ENCODE measurements at places on chromosomes 7 and 10. TPM values are rescaled to one million over a fixed set of nuclear protein-coding genes. Genes with fewer than 3 reads are reported as not detected.

- DNase-seq, result peak; percentile 56
Observed at GRCh38 chr7:143410521-143411004, 1.9 kb upstream of the EPHA1 start.

DNA sequence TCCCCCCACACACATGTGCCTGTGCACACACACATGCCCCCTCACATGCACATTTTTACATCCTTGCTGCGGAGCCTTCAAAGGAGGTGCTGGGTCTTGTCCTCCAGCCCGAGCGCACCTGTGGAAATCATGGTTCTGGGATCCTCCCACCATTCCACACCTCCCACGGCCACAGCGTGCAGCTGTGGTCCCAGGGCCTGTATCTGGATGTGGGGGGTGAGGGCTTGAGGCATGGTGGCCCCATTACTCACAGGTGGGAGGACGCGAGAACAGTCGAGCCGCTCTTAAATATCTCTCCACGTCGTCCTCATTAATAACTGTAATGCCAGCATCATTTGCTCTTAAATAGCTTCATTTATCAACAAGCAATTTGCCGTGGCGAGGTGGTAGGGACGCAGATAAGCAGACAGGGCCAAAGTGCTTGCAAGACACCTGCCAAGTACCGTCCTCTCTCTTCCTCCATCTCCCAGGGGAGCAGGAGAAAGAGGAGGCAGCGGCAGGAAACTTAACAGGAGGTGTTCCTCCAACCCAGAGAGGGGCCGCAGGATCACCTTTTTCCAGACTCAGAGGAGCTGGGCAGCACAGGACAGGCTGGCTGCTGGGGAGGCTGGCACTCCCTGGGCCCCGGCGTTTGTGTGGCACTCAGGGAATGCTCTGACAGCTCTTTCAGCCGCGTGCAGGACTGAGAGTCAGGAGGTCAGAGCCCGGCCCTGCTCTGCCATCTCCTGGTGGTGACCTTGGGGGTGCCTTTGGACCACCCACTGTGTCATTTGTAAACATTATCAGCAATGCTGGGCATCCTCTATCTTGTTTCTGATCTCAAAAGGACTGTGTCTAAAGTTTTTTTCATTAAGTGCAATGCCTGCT, 87.4 kb downstream of the CDH23 start:
- no peak for DNase-seq

- no peak for DNase-seq
Observed at GRCh38 chr7:96183163-96183670, 138.7 kb downstream of the SLC25A13 start.

GRCh38 chr10:11167233-11167966, 149.7 kb downstream of the CELF2 start:
- DNase-seq, result no peak

SPDYE2B gene
- total RNA-seq, result not detected

SAP25 gene
- total RNA-seq, result not detected

ADRB1 gene
- 1.7 TPM for total RNA-seq

TNKS2 gene
- 85.4 TPM for total RNA-seq
